ENCODE measurements at places on chromosomes 11 and 22. TPM values are rescaled to one million over a fixed set of nuclear protein-coding genes. Genes with fewer than 3 reads are reported as not detected.

Gene CTSF
- not detected for total RNA-seq

DNA sequence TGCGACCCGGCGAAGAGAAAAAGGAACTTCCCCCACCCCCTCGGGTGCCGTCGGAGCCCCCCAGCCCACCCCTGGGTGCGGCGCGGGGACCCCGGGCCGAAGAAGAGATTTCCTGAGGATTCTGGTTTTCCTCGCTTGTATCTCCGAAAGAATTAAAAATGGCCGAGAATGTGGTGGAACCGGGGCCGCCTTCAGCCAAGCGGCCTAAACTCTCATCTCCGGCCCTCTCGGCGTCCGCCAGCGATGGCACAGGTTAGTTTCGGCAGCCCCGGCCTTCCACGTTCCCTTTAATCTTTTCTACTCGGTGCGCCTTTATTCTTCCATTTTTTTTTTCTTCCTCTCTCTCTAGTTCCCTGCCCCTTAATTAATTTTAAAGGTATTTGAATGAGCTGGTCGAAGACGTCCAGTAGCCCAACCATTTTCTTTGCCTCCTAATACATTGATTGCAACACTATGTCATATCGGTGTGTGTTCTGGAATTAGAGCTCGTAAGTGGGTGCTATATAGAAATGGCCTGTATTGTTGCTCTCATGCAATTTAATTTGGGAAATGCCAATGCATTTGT is 537 bp downstream of the EP300 start:
- no peak for DNase-seq

- no peak for DNase-seq
These were observed 23.3 kb upstream of the RELA start for GRCh38 chr11:65685981-65686380.

DNA sequence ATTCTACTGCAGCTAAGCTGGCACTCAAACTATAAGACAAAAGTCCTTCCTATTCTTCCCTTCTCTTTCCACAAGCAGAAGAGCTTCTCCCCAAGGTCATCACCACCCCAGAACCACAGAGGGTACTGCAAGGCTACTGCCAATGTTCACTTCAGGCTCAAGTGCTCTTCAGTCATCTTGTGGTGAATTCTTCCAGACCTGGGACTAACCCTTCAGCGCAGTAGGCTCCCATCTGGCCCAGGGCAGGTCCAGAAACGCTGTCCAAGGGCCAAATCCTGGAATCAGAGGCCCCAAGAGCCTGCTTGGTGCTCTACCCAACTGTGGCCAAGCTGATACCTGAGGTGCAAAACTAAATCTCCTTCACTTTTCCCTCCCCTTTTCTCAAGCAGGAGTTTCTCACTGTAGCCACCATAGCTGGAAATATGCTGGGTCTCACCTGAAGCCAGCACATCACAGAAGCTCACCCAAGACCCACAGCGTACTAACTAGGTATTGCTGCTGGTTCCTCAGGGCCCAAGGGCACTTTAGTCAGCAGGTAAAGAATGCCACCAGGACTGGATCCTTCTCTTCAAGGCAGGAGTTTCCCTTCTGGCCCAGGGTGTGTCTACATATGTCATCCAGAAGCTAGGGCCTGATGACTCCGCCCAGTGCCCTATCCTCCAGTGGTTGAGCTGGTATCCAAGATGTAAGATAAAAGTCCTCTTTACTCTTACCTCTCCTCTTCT is 27.8 kb downstream of the FCHSD2 start:
- DNase-seq = no peak

GRCh38 chr11:46393231-46393616 is 1.6 kb upstream of the CHRM4 start:
- no peak for DNase-seq

GRCh38 chr22:17243524-17243923 is 24.3 kb upstream of the ADA2 start:
- DNase-seq = no peak

DNA sequence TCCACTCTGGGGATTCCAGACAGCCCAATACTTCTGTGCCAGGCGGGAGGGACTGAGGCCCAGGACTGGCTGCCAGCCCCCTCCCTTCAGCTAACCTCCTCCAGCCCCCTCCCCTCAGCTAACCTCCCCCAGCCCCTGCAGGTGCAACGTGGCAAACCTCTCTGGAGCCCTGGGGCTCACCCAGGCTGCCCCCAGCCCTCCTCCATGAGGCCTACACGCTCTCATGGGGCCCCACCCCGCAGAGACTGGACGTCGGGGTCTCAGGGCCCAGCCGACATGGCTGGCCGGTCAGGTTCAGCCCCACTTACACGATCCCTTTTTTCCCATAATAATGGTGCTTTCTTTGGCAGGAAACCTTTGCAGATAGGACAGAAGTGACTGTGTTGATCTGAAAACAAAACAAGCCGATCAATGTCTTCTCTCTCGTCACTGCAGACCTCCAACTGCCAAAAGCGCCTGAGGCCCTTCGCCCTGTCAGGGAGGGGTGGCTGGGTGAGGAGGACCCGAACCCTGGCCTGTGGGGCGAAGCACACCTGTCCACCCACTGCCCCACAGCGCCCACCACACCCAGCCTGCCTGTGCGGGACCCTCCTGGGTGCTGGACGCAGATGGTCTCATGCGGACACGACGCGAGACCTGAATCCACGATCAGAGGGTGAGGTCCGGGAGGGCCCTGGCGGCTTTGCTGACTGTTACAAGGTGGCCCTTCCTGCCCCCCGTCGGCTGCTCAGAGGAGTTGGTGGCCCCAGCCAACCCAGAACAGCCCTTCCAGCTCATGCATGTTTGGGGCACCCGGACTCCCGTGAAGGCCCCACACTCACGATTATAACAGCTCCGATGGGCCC is 33.6 kb downstream of the TRMU start:
- DNase-seq = no peak

DNA sequence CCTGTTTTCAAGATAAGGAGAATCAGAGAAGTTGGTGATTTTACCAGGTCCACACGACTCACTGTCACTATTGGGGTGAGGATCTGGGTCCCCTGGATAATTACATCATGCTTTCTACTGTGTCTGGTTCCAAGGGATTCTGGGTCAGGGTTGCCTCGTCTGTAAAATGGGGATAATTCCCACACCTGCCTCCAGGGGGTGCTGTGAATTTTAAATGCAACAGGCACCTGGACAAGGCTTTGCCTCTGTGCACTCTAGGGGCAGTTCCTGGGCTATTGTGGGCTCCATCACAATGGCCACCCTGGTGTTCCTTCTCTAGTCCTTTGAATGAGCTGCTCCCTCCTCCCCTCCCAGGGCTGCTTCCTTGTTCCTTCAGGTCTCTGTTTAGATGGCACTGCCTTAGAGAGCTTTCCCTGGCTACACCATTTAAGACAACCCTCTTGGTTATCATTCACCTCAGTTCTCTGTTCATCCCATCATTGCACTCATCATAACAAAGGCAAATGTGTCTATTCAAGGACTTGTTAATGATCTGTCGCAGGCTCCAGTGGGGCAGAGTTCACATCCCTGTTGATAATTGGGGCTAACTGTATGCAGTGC is 178.6 kb downstream of the MIAT start:
- no peak for DNase-seq

DNA sequence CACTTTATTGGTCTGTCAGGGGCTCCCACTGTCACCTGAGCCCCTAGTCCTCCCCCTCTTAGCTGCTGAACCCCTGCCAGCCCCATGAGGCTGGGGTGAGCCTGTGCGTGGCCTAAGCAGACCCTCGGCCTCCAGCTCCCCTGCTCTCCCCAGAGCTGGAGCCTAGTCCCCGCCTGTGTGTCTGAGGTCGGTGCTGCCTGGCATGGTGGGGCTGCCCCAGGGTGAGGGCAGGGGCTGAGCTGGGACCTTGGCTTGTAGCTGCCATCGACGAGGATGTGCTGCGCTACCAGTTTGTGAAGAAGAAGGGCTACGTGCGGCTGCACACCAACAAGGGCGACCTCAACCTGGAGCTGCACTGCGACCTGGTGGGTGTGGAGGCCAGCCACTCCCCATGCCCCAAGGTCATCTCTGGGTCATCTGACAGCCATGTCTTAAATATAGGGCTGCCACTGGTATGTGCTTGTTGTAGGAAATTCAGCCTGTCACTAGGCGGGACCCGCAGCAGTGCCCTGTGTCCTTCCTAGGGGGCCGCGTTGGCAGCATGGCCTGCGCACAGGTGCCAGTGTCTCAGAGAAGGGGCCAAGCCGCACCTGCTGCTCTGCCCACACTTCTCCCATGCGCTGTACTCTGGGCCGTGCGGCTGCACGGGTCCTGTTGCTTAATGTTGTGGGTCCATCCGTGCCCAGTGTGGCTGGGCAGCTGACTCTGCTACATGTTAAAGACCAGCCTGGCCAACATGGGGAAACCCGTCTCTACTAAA is 21.0 kb downstream of the PPIL2 start:
- DNase-seq = no peak

All from chondrocyte (in vitro differentiated cells).